ENCODE measurements at places on chromosomes 2 and 18.

GRCh38 chr2:24490181-24490689 lies 819 bp upstream of the NCOA1 start:
- peak; percentile 64 for DNase-seq

- DNase-seq: no peak
These were observed 100.5 kb downstream of the SLC4A3 start for GRCh38 chr2:219727771-219728429.

- DNase-seq: peak; percentile 61
These were observed 172.0 kb downstream of the ZFP36L2 start for GRCh38 chr2:43054367-43054766.

- no peak for DNase-seq
These were observed 144.8 kb downstream of the CDH2 start for GRCh38 chr18:28032177-28032576.

DNA sequence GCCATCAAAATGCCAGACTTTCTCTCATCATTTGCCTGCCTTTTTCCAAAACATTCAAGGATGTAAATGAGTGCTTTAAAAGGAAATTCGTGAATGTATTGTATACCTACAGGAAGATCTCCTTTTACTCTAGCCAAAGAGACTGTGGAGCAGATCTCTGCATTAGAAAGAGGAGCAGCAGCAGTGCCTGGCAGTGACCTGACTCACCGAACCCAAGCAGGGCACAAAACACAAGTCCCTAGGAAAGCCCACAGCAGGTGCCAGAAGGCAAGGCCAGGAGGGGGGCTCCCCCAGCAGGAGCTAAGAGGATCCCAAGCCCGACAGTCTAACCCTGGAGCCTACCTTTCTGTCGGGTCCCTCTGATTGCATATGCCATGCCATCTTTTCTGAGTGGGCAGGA lies 47.9 kb downstream of the L3MBTL4 start:
- no peak for DNase-seq

GRCh38 chr2:114729026-114729425 lies 286.6 kb downstream of the DPP10 start:
- DNase-seq: no peak

- no peak for DNase-seq
These were observed 44.9 kb downstream of the ANKMY1 start for GRCh38 chr2:240512666-240513535.

- no peak for DNase-seq
These were observed 413.7 kb upstream of the RGPD4 start for GRCh38 chr2:107412981-107413380.

GRCh38 chr2:26650713-26651469 lies 9.7 kb upstream of the CIB4 start:
- no peak for DNase-seq

- DNase-seq: no peak
These were observed 192.3 kb downstream of the UBE2E3 start for GRCh38 chr2:181172676-181173075.

GRCh38 chr2:58680755-58681310 lies 439.7 kb upstream of the FANCL start:
- DNase-seq: no peak

DNA sequence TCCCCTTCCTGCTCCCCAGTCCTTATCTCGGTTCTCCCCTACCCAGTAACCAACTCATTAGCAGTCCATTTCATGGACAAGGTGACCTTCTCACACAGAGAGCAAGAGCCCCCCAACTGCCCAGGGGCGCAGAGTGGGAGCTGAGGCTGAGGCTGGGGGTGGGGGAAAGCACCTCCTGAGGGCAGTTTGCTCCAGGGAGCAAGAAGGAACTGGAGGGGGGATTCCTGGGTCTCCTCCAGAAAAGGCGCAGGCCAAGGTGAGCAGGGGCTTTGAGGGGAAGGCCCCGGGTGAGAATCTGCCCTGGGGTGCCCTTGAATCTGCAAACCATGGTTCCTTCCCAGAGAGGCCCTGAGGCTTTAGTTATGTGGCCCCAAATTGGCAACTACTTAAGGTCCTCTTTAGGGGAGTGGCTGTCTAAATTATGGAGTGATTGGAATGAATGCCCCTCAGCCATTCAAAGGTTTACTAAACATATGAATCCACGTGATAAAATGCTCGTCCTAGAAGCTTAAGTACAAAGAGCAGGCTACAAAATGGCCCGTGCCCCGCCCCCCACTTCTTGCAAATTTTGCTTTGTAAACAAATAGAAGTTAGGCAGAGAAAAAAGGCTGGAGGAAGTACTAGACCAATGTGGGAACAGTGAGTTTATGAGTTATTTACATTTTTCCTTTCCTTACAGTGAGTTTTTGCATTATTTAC lies 123.5 kb upstream of the HS6ST1 start:
- DNase-seq: peak; percentile 19

DNA sequence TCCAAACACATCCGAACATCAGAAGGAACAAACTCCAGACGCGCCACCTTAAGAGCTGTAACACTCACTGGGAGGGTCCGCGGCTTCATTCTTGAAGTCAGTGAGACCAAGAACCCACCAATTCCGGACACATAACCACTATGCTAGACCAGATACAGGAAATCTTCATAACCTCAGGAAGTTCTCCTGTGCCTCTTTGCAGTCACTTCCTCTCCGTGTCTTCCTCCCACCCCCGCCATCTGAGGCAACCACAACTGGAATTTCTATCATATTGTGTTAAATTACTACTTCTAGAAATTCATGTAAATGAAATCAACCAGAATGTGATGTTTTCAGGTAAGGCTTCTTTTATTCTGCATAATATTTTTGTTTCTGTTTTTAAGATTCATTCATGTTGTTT lies 631.0 kb upstream of the NXPH2 start:
- DNase-seq: no peak

DNA sequence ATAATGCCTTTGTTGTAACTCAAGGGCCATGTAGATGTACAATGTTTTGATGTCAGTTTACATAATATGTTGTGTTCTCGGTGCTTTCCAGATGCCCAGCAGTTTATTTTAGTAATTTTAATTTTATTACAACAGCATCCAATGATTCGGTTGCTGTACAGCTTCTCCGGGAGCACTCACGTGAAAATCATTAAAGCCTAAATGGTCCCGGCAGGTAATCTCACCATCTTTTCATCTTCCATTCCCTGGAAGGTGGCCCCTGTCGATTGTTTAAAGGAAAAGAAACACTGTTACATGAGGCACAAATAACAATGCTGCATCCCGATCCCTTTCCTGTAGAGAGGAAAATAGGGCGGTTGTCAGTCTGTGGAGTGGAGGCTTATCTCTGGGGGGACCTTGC lies 498.1 kb downstream of the SLC4A3 start:
- no peak for DNase-seq

DNA sequence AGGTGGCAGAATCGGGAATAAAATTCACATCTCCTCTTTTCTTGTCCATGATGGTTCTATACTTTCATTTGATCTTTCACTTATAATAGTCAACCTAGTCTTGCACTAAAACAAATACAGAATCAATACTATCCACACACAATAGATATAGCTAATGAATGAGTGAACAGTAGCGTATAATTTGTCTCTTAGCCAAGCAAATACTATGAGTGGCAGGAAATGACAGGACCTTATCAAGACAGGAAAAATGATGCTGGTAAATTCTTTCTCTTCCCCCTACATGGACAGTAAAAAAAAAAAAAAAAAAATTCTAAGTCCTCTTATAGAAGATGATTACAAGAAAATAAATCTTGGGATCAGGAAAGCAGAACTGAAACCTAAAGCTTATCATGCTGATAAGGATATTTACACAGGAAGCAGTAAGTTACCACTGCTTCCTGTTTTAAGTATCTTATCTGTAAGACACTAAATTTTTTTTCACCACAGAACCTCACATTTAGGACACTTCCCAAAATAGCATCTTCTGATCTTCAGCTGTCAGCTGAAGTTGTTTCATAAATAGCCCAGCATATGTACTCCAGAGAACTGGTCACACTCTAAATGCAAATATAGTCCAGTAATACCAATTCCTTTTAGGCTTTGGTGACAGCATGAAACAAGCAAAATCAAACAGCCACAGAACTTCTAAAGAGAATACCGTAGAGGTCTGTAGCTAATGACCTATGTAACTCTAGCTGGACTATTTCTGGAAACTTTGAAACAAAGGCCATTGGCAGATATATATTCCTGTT lies 27.0 kb downstream of the IRS1 start:
- DNase-seq: no peak

- DNase-seq: no peak
These were observed 14.9 kb upstream of the ITPRID2 start for GRCh38 chr2:181876614-181877063.

GRCh38 chr2:223863491-223863890 lies 26.1 kb upstream of the AP1S3 start:
- no peak for DNase-seq

Measured in K562 (cell line).